ENCODE measurements at places on chromosomes 12 and 14.

DNA sequence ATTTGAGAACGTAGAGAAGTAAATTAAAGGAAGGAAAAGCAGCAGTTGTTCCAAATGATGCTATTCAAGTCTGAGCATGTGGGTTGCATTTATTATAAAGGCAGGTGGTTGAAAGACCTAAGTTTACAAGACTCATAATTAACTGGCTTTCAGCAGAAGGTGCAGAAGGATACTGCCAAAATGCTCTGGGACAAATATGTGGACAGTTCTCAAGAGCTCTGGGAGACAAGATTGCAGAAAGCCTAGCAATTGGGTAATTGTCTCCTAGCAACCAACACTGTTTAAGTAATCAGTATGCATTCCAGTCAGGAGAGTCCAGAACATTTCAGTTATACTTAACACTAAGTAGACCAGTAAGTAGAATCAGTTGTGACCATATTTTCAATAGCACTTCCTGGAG, 131.5 kb downstream of the GPR135 start:
- no peak for DNase-seq

DNA sequence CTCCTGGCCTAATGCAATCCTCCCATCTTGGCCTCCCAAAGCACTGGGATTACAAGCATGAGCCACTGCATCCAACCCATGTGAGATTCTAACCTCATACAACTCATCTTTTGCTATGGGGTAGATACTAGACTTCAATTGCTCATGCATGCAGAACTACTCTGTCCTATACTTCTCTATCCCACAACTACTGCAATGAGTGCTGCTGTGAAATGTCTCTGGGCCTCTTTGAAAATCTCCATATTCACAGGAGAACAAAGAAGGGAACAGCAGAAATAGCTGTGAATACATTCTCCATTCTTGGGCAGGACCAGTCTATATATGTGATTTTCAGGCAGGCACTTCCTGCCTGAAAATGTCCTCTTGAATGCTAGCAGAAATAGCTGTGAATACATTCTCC, 220.7 kb upstream of the GRIP1 start:
- DNase-seq, result no peak

- peak; percentile 95 for DNase-seq
These were observed 113.7 kb downstream of the NCOR2 start for GRCh38 chr12:124453419-124454351.

GRCh38 chr14:76773956-76774820, 12.9 kb downstream of the VASH1 start:
- no peak for DNase-seq
